ENCODE measurements at places on chromosomes 7 and 10.

DNA sequence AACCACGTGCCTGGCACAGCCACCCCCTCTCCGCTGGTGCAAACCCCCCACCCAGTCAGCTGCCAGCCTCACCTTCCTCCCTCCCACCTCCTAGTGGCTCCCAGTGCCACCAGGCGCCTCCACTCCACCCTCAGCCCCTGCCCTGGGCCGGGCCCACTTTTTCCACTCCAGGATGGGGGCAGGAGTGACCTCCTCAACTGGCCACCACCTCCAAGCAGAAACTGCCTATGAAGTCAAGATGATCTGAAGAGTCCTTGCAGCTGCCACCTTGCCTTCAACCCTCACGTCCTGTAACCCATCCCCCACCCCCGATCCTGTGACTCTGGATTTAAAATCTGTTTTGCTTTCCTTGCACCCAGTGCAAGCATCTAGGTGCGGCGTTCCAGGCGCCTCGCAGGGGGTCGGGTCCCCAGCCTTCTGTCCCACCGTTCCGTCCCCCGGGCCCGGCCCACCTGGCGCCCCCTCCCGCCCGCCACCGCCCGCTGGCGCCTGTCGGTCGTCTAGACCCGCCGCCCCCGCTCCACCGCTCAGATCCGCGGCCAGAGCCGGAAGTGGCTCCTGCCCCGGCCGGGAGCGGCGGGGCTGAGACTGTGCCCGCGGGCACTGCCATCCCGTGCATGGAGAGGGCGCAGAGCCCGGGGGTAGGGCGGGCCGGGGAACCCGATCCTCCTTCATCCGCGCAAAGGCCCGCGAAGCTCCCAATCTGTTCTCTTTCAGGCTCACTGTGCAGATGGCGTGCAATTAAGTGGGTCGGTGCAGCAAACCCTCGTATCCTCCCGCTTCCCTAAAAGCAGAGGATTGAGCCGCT lies 51.2 kb upstream of the GTF2I start:
- DNase-seq = no peak

GRCh38 chr10:24427678-24428409 lies 218.9 kb downstream of the KIAA1217 start:
- DNase-seq = no peak

DNA sequence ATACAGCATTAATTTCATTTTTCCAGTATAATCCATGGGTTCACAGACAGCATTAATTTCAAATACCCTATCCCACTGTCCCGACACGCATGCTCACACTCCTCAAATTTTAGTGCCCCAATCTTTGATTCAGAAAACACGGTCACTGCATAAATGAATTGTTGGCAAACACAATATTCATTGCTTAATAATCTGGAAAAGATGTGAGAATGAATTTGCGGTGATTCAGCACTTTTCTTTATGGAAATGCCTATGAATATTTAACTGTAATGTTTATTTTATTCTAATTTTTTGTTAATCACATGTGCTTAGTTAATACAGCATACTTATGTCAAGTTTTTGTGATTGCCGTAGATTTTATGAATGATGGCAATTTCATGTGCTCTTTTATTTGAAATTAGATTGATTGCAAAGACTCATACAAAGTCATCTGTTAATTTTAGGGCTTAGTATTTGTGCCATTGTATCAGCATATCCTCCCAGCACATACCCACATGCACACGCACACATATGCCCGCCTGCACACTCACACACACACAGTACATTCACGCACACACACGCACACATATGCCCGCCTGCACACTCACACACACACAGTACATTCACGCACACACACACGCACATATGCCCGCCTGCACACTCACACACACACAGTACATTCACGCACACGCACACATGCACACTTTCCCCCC lies 35.1 kb downstream of the MACROH2A2 start:
- no peak for DNase-seq

DNA sequence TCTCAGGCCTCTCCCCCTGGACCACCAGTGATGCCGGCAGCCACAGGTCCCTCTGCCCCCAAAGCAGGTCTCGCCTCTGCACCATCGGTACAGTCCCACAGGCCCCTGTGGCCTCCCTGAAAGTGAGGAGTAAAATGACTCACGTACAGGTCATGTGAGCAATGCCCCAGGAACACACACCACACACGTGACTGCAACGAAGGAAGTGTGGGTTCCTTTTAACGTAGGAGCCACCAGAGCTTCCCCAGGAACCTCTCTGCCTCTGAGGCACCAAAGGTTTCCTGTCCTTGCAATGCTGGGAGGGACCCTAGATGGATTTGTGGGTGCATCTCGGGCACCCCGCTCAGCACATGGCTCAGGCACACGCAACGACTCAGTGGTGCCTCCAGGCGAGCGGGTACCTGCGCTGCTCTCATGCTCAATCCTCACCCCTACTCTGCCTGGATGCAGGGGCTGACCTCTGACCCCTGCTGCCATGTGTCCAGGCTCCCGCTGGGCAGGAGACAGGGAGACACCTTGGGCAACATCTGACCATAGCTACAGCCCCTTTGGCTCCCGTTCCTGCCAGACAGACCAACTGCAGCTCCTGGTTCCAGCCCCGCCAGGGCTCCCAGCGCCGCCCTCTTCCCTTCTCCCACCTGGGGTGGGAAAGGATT lies 120.7 kb downstream of the PRKAG2 start:
- DNase-seq = peak; percentile 66

GRCh38 chr7:50687575-50688225 lies 95.0 kb downstream of the GRB10 start:
- DNase-seq = no peak

- DNase-seq = peak; percentile 69
Measured at GRCh38 chr10:75208181-75208580, 2.4 kb upstream of the VDAC2 start.

GRCh38 chr7:45390180-45390579 lies 184.0 kb upstream of the ADCY1 start:
- DNase-seq = no peak

GRCh38 chr7:2299131-2299829 lies 15.0 kb downstream of the SNX8 start:
- no peak for DNase-seq

DNA sequence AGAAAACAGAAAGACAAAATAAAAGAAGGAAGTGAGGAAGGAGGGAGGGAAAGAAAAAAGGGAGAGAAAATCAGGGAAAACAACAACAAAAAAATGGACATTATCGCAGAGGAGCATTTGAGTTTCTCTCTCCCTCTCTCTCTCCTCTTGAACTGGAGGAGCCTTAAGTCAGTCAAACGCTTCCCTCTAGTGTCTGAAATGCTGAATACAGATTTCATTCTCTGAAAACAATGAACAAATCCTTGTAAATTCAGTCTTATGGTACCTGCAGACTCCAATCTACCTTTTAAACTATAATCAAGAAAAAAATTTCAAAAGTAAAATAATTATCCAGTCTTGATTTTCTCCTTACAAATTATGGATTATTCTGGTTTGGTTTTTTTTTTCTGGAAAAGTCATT lies 89.2 kb upstream of the PFKP start:
- peak; percentile 80 for DNase-seq

Data from renal cortical epithelial cell (primary cell).